ENCODE measurements at places on chromosomes 16 and 17.

DNA sequence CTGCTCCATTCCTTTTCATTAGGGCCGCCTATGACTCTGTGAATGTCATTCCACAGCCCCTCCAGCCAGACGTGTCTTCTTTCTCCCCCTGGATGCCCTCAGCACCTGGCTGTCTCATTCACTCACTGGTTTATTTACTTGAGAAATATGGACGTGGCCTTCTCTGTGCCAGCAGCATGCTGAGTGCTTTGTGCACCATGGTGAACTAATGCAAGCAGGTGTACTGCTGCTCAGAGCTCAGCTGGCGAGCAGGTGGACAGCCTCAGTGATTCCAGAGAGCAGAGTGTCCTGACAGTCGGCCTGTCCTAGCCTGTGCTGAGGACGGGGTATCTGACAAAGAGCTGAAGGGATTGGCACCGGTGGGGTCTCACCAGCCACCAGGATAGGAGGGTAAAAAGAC, 96.7 kb downstream of the GNAO1 start:
- DNase-seq, result peak; percentile 68

DNA sequence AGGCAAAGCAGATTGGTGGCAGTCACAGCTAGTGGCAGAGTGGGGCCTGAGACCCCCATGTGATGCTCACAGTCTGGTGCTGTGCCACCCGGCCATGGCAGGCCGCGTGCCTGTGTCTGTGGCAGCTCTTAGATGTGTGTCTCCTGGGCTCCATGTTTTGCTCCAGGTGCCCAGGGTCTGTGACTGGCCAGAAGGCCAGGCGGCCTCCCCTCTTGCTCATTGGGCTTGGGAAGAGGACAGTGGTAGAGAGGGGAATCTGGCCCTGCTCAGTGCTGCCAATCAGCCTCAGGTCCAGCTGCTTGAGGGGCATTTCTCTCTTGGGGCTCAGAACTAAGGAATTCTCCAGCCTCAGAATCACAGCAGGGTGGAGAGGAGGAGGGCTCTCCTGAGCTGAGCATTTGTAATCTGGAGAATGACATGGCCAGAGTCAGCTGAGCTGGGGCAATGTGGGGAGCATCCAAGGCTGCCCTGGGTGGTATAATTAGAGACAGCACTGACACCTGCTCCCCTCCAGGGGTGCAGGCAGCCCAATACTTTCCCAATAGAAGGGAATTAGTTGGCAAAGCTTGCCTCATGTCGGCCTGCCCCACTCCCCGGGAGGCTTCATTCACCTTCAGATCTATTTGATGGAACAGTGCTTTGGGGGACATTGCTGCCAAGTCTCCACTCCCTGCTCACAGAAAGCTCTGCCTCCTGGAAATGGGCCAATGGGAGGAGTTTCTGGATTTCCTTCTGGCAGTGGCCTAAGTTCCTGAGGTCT, 2.7 kb upstream of the LASP1NB start:
- DNase-seq, result peak; percentile 87

GRCh38 chr16:85457366-85457765, 155.8 kb upstream of the GSE1 start:
- DNase-seq, result no peak

DNA sequence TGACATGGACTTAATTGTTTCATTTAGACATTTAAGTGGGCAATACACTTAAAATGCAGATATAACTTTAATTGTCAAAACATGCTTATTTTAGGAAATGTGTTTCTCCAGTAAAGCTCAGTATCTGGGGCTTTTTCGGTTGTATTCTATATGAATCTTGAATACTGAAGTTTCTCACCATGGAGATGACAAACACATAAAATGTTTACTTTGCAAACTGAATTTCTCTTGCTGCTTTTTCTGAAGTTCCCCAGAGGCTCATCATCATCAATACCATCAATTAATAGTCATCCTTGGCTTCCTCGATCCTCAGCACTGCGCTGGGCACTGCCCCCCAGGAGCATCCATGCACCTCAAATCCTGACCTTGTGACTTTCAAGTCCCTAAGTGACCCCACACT, 227.3 kb downstream of the WWOX start:
- no peak for DNase-seq

DNA sequence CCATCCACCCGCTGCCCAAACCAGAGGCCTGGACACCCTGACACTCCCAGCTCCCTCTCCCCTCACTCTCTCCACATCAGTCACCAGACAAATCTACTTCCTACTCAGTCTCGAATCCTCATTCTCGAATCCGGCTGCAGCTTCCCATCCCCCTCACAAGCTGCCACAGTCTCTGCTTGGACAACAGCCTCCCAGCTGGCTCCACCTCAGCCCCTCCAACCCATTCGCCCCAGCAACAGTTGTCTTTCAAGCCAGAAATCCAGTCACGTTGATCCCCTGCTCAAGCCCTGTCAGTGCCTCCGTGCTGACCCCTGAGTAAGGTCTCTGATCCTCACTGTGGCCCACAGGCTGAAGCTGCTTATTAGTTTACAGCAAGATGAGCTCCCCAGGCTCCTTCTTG, 44.2 kb upstream of the MTSS2 start:
- DNase-seq, result peak; percentile 70

DNA sequence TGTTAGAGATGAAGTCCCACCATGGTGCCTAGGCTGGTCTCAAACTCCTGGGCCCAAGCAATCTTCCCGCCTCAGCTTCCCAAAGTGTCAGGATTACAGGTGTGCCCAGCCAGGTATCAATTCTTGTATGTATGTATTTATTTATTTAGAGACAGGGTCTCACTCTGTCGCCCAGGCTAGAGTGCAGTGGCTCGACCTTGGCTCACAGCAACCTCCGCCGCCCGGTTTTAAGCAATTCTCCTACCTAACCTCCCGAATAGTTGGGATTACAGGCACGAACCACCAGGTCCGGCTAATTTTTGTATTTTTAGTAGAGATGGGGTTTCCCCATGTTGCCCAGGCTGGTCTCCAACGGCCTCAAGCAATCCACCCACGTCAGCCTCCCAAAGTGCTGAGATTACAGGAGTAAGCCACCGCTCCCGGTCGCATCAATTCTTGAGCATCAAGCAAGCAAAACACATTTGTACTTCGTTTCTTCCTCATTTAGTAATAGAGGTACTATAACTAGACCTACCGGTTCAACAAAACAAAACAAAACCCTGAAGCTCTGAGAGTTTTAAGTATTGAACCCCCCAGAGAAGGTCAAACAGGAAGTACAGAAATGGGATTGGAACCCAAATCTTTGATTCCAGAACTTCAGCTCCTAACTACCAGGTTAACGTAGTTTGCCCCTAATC, 1.0 kb upstream of the ZNF500 start:
- DNase-seq, result peak; percentile 9

DNA sequence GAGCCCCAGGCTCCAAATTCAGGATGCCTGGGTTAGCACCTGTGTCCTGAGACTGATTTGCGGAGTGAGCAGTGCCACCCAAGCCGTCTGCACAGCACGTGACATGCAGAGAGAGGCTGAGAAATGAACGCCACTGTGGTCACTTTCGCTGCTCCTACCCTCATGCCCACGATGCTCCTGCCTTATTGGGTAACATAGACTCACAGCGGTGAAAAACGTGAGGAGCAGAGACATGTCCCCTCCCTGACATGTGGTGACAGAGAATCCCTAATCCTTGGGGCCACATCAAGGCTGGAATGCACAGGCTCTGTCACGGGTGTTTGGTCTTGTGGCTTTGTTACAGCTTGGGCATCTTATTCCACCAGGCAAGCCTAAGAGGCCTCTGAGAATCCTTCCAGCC, 52.1 kb upstream of the CACNG5 start:
- DNase-seq, result no peak

GRCh38 chr17:15257258-15257788, 7.8 kb downstream of the PMP22 start:
- DNase-seq, result peak; percentile 78

DNA sequence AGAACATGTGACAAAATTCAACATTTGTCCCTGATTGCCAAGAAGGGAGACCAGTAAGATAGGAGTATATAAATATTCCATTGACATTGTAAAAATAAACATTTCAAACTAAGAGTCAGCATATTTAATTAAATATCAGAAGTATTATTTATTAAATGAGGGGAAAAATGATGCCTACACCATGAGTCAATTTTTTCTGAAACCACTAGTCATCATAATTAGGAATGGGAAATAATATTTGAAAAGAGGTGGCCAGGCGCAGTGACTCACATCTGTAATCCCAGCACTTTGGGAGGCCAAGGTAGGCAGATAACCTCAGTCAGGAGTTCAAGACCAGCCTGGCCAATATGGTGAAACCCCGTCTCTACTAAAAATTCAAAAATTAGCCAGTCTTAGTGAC, 2.1 kb downstream of the CMTM1 start:
- DNase-seq, result no peak

GRCh38 chr17:78722246-78722761, 59.8 kb downstream of the CYTH1 start:
- DNase-seq, result peak; percentile 48

- no peak for DNase-seq
Observed at GRCh38 chr16:51500306-51500705, 349.2 kb upstream of the SALL1 start.

DNA sequence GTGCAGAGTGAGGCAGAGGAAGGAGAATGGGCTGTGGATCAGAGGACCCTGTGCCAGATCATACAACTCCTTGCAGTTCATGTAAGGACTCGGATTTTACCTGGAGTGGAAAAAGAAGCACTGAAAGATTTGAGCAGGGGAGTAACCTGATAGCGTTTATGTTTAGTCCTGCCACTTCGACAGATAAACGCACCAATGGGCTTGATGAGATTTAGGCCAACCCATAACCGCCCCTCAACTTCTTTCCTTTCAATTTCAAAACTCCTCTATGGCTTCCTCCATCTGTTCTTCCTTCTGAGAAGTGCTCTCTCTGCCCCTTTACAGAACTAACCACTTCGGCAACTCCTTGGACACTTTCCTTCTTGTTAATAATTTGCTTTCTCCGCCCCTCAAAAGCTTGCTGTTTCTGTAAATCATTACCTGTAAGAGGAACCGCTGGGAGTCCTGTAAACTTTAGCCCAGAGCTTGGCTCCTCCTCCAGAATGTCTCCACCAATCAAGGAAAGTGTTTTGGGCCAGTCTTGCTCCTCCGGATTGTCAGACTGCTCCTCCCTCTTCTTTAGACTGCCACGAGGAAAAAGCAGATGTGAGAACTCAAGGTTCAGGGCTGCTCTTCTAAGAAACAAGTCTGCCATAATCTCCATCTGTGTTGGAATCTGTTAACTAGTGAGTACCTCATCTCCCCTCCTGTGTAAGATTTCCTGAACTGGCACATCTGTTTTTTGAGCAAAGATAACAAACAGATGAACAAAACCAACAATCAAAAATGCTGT, at the start of gene ACSM3:
ACSM3 (plus strand) TSS at position 554 of the 772 bp plus-strand sequence. CDS start 6,021 bp downstream, outside the sequence.
- peak; percentile 6 for DNase-seq

DNA sequence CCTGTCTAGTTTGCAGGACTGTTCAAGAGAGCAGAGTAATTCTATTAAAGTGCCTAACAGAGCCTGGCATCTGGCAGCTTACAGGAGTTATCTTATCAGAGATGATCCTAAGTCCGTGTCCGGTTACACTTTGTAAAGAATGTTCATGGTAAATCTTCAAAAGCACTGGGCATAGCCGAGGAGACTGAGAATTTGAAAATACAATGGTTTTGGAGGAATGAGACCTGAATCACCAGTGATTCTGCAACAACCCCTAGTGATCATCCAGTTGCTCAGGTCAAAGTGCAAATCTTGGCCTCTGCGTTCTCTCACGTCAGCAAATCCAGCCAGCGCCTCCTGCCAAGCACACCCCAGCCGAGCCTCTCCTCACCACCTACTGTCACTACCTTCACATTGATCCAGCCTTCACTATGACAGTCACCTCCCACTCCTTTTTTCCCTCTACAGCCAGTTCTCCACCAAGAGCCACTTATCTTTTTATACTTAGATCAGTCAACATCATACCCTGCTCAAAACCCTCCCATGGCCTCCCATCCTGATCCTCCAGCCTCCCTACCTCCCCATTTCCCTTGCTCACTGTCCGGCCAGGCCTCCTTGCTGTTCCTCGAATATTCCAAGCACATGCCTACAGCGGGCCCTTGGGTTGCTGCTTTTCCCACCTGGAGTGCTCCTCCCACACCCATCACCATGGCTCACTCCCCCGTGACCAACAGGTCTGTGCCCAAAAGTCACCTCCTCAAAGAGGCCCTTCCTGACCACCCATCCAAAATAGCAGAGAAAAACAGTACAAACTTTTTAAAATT, 57.4 kb upstream of the ERN1 start:
- DNase-seq, result no peak

GRCh38 chr16:17397499-17397891, 73.3 kb downstream of the XYLT1 start:
- DNase-seq, result no peak

DNA sequence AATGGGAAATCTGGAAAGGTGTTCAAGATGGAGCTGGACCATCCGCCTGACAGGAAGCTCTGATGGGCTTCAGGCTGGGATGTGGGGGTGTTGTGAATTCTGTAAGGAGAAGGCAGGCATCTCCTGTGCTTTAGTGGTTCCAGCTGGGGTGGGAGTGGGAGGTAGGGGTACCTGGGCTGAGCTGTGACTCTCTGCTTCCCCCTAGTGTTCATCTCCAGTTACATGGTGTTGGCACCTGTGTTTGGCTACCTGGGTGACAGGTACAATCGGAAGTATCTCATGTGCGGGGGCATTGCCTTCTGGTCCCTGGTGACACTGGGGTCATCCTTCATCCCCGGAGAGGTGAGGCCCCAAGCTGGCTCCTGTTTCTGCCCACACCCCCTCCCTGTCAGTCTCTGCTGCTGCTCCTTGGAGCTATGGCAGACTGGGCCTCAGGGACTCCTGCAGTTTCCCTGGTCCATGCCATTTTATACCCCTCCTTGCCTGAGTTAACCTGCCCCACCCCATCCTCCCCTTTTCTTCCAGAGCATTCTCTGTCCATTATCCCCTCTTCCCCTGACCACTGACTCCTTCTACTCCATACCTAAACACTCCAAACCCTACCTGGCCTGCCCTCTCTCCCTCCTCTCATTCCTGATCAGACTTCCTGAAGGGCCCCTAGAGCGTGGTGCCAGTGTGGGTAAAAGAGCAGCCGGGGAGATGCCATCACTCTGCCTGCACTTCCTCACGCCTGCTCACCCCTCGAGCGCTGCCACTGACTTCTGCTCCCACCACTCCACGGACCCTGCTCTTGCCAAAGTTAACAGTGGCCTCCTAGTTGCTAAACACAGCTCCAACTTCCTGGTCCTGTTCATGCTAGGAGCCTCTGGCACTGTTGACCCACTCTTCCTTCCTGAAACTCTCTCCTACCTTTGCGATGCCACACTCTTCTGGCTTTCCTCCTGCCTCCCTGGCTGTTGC, 3.4 kb downstream of the SPNS1 start:
- peak; percentile 19 for DNase-seq

DNA sequence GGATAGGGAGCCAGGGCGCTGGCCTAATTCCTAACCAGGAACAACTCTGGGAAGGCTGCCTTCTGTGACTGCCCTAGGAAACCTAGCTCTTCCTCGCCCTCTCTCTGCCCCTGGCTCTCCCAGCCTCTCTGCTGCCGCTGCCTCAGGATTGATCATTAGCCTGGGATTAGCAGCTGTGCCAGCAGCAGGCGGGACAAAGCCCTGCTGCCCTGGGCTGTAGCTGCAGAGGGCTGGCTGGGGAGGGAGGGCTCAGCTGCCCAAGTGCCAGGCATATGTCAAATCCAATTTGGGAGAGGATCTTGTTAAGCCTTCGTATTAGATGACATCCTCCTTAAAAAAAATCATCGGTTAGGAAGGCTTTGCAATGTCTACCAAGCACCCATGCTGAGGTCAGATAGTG, 144.8 kb upstream of the CCL2 start:
- DNase-seq, result no peak
